ENCODE measurements at places on chromosomes 7 and 10.

DNA sequence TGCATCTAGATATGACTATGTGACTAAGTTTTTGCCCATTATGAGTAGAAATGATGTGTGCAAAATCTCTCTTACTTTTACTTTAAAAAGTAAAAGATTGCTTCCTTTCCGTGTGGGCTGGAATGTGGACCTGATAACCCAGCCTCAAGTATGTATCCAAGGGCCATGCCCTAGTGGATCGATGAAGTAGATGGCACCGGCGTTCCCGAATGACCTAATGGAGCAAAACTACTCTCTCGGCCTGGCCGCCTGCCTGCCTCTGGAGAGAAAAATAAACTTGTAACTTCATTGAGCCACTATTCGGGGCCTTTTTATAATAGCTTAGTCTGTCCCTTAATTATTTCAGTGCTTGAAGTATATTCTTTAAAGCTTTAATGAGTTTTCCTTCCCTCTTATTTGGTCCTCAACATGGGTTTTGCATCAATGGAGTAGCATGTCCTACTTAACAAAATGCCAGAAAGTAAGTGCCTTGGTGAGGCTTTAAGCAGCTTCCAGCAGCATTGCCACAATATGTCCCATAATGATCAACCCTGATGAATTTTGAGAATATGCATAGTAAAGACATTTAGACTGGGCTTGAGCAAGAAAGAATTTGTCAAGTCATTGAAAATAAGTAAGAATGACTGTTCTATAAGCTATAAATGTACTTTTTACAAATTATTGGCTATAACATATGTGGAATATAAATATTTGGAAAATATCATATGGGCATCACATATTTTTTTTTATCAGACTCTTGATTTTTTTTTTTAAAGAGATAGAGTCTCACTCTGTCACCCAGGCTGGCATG, 61.4 kb downstream of the PLXDC2 start:
- no peak for DNase-seq

DNA sequence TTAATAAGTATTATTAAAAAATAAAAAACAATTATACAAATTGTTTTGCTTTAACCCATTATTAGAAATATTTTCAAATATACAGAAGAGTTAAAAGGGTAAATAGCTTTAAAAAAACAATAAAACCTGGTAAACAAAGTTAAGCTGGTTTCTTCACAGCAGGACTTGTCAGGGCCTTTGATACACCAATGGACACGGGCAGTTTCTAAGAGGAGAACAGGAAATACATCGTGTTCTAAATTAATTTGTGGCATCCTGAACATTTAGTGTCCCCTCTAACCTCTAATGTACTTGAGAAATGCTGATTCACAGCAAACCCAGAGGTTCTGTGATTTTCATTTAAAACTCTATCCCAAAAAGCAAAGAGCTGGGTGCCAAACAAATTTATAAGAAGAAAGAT, 80.8 kb downstream of the RAB11FIP2 start:
- no peak for DNase-seq

- no peak for DNase-seq
Measured at GRCh38 chr10:62303922-62304321, 35.3 kb upstream of the RTKN2 start.

DNA sequence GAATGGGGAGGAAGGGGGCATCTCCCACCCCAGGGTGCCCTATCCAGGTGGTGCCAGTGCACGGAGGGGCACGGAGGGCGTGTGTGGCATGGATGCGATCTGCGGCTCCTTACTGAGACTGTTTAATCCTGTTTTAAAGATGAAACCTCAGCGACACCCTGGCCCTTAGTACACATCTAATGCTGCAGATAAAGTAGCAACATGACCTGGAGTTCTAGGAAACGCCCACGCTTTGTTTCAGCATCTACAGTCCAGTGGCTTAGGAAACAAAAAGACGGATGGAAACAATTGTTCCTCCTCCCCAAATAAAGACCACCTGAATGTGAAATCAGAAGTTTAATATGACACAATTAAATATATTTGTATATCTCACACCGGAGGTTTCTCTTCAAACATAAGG, 201.9 kb downstream of the DNAJB6 start:
- DNase-seq, result no peak

GRCh38 chr7:152341039-152341913, 94.5 kb downstream of the KMT2C start:
- peak; percentile 39 for DNase-seq

DNA sequence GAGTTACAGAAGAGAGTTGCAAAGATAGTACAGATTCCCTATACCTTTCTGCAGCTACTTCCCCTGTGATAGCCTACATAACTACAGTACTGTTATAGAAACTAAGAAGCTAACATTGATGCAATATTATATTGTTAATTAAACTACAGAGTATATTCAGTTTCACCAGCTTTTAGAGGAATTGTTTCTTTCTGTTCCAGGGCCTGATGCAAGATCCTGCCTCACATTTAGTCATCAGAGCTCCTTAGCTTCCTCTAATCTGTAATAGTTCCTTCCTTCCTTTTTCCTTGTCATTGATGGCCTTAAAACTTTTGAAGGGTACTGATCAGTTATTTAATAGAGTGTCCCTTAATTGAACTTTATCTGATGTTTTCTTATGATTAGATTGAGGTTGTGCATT, 56.8 kb downstream of the SDHAF3 start:
- DNase-seq, result no peak

DNA sequence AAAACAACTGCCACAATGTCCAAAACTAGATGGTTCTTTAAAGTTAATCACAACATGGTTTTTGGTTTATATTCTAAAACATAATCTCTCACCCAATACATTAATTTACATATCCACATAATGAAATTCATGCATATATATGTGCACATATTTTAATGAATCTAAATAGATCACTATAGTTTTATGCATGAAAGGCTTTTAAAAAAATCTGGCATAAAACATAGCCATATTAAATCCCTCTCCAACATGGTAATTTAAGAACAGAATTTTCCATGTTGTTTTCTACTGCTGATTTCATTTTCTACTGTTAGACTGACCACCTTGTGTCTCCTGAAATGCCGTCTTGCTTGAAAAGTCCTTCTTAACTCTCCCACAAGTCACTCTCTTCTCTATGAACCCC, 196.1 kb upstream of the AOAH start:
- no peak for DNase-seq

- DNase-seq, result no peak
Measured at GRCh38 chr10:10967029-10967428, 50.6 kb upstream of the CELF2 start.

DNA sequence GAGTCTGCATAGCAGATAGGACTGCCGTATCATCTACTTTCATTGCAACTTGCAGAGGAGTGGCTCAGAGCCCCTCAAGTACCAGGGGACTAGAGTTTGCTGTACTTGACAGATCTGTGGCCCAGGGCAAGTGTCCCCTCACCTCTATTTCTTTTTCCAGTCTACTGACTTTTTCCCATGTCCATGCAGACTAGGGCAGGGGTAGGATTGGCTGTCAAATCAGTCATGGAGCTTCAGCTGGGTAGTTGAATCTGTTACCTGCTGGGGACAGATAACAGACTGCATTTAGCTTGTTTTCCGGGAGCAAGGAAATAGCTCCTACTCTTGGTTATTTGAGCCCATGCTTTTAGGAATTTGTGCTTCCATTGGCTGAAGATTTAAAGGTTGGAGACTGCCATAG, 121.0 kb upstream of the CDK13 start:
- no peak for DNase-seq

DNA sequence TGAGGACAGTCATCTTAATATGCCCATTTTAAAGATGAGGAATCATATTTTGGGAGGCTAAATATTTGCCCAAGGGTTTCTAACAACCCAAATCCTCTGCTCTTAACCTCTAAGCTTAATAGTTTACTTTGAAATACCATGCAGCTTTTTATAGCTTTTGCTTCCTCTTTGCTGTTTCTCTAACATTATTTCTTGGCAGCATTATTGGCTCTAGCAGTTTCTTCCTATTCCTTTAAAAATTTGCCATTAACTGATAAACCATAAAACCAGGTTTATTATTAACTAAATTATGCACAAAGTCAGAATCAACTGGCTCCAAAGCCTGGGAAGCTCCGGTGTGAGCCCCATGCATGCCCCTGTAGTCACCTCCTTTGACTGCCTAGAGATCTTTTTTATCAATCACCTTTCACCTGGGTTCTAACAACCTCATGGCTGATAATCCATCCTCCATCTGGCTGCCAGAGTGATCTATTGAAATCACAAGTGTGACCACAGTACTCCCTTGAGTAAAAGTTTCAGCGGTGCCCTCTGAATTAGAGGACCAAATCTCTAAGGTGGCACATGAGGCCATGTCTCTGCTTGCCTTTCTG, 62.4 kb downstream of the ITGB8 start:
- no peak for DNase-seq

GRCh38 chr10:103166523-103166922, 26.5 kb downstream of the NT5C2 start:
- DNase-seq, result no peak

DNA sequence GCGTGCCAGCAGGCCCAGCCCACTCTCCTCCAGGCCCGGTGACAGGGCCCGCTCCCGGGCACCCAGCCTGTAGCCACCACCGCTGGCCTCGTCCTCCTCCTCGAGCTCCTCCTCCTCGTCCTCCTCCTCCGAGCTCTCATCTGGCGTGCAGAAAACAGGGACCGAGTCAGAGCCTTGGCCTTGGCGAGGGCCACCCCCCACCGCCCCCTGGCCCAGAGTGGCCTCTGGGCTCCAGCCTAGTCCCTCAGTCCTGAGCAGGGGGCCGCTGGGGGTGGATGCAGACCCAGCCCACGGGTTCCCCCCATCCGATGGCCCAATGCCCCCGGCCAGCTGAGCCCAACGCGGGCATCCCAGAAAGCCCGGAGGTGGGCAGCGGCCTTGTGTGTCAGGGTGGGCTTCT, 62.9 kb downstream of the SLC29A4 start:
- no peak for DNase-seq

GRCh38 chr7:128263420-128263819, 22.3 kb downstream of the LEP start:
- no peak for DNase-seq

DNA sequence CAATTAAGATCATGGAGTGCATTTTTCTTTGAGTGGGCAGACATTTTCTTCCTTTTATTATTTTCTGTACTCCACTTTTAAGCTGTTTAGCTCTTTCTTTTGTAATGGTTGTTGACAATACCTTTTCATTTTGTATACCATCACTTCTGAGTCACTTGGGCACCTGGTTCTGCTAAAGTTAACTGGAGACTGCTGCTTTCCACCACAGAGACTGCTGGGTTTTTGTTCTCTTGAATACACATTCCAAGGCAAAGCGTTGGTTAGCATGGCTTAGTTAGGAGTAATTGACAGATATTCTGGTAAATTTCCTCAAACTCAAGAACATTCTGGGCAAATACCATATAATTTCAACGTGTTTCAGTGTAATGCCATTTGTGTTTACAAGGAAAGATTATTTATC, 541.9 kb upstream of the CELF2 start:
- no peak for DNase-seq

GRCh38 chr10:122855745-122856144, 10.1 kb upstream of the CUZD1 start:
- no peak for DNase-seq

DNA sequence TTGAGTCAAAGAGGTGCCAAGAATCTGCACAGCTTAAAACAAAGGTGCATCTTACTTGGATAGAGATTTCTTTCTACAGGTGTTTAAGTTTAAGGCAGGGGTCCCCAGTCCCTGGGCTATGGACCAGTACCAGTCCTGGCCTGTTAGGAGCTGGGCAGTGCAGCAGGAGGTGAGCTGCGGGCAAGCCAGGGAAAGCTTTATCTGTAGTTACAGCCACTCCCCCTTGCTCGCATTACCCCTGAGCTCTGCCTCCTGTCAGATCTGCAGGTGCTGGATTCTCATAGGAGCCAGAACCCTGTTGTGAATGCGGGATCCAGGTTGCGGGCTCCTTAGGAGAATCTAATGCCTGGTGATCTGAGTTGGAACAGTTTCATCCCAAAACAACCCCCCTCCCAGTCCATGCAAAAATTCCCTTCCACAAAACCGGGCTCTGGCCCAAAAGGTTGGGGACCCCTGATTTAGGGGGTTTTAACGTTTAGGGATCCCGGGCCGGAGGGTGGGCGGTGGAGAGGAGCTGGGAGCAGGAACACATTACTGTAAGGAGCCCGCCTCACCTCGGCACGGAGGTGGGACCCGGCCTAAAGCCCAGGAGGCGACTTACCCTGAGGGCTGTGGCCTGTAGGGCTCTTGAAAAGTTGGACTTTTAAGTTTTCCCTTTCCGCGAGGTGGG, 60.2 kb downstream of the ZNF467 start:
- no peak for DNase-seq

DNA sequence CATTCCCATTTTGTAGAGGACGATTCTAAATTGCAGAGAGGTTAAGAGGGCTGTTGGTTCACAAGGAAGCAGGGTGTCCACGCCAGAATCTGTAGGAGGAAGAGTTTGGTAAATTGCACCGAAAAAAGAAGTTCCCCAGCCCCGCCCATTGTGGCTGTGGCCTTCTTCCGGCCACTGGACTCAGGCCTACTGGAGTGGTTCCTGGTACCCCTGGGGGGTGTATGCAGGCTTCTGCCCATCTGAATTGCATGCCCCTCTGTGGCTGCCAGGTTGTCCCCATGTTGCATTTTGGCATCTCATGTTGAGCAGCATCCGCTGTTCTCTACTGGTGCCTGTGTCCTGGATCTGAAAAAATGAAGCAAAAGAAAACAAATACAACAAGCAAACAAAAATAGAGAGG, 234.2 kb downstream of the WDR11 start:
- no peak for DNase-seq

- no peak for DNase-seq
Measured at GRCh38 chr7:6121141-6121540, 90.0 kb downstream of the ANKRD61 start.

DNA sequence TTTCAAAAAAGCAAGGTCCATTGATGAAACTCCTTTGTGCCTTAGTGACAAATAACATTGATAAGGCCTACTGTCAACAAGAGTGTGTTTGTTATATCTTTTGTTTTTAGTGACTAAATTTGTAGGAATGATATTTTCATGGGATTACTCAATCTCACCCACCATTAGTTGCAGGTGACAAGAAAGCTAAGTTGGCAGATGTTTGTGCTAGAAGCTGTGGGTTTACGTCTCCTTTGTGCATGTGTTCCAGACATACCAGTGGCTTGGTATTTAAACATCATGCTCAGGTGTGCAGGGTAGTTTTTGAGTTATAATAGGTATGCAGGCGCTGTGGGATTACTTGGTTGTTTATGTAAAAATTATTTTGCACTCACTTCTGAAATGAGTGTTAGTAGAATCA, 178.6 kb downstream of the ANKRD30A start:
- DNase-seq, result no peak

GRCh38 chr7:27154369-27154768, 2.0 kb upstream of the HOXA3 start:
- DNase-seq, result no peak
